ENCODE measurements at places on chromosomes 7 and 10.

- DNase-seq: no peak
Observed at GRCh38 chr10:132353456-132354355, 21.7 kb downstream of the LRRC27 start.

DNA sequence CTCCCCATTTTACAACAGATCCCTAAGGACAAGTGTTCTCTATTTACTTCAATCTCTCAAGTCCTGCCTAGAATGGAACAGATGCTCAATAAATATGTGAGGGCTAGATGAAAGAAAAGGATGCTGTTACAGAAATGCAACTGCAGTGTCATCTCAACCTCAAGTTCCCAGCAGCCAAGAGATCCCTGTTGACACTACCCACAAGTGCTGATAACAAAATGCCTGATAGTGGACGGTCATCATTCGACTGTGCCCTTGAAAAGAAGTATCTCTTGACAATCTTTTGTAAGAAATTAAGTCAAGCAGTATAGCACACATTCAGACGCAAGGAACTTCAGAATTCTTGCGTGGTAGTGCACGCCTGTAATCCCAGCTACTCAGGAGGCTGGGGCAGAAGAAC lies 133.2 kb downstream of the PARD3 start:
- no peak for DNase-seq

DNA sequence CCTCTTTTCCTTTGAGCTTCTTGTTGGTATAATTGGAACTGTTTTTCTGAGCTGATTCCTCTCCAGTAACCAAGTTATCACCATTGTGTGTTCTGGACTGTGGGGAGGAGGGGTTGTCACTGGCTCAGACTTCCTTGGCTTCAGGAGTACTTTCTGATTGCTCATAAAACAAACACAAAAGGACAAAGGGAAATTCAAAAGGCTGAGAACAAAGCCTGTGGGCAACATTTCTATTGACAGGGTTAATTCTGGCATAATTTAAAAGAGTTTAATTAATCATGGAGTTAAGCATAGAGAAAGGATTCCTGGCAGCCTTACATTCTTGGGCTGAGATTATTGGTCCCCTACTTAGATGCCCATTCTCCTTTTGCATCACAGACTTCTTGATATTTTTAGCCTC lies 222.9 kb upstream of the KMT2E start:
- no peak for DNase-seq

DNA sequence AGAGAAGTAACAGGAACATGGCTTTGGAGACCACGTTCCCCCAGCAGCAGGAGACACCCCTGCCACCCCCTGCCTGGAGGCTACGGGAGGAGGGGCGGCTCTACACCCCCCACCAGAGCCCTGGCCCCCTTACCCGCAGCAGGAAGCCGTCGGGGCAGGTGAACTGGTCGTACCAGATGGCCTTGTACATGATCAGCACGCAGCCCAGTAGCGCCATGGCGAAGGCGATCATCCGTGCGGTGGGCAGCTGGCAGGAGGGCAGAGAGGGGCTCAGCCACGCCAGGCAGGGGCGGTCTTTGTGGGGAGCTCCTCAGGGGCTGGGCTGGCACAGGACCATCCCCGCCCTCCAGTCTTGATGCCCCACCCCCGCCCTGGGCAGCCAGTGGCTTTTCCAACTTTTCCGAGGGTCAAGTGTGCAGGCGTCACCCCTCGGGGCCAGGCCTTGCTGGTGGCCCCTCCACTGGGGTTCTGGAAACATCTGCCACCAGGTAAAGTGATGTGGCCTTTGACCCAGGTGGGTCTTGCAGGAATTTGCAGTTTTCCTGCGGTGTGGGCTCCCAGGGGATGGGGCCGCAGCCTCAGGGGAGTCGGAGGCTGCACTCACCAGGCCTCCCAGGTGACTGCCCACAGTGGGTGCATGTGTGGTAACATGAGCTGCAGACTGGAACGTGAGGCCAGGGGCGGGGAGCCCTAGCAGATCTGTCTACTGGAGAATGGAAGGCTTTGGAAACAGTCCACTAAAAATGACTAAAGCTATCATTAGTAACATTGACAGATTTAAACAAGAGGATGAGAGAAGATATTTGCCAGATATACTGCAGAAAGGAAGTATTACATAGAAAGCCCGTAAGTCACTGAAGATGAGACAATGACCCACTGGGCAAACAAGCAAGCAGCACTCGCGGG lies 9.7 kb downstream of the CALY start:
- no peak for DNase-seq

Measured in kidney (tissue), 22 donors.